ENCODE measurements at places on chromosomes 1 and 21.

- no peak for DNase-seq
These were observed 74.6 kb downstream of the RASAL2 start for GRCh38 chr1:178168536-178168935.

DNA sequence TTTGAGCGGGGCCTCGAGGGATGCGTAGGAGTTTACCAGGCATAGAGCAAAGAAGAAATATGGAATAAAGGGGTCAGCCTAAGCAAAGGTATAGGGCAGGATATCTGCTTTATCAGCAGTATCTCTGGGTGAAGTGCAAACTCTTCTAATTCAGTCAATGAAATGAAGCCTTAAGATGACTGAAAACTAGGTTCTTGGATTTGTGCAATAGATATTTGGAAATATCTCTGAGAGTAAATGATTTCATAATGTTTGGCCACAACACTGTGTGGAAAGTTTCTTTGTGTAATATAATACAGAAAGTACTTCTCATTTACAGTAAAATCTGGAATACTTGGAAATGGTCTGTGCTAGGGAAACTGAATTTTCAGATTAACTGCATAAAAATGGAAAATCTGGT, 26.1 kb downstream of the KCNJ15 start:
- no peak for DNase-seq

DNA sequence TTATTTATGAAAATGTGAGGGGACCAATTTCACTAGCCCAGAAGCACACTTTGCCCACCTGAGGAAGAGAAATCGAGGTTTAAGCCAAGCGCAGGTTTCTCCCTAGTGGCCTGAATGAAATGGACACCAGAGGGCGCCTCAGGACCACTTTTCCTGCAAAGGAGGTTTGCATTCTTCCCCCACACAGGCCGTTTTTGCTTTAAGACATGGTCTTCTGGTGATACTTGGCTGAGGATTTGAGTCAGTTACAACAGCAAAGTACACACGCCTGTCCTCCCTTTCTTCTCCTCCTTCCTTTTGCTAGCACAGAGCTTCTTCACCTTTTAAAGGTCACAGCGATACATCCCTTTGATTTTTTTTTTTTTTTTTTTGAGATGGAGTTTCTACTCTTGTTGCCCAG, 5.4 kb downstream of the PLA2G2E start:
- peak; percentile 80 for DNase-seq

GRCh38 chr1:79259390-79260336, 253.1 kb upstream of the ADGRL4 start:
- no peak for DNase-seq

DNA sequence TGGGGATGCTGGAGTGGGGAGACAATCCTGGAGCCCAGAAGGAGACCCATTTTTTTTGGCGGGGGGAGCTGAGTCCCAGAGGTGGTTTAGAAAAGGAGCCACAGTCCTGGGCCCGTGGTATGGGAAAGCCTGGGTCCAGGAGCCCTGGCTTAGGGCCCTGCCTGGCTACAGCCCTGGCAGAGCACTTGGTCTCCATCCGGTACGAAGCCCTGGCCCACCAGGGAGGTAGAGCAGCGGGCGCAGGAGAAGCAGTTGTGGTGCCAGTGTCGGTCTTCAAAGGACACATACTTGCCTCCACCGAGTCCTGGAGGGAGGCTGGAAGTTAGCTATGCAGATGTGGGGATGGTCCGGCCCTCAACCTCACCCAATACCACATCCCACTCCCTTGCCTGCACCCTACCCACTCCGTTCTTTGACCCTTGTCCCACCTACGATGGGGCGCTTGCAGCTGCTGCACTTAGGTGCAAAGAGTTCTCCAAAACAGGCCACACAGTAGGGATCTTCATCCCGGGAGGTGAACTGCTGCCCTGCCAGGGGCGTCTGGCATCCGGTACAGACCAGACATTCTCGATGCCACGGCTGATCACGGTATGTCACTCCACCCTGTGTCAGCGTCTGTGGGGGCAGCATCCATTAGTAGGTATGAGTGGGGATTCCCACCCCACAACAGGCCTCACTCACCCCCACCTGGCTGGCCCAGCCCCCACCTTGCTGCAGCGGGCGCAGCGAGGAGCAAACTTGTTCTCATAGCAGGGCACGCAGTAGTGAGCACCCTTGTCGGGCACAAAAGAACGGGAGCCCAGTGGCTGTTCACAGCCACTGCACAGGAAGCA, 7.7 kb upstream of the SF3A3 start:
- DNase-seq = no peak

GRCh38 chr1:117630423-117630998, 24.7 kb downstream of the TENT5C start:
- DNase-seq = no peak

DNA sequence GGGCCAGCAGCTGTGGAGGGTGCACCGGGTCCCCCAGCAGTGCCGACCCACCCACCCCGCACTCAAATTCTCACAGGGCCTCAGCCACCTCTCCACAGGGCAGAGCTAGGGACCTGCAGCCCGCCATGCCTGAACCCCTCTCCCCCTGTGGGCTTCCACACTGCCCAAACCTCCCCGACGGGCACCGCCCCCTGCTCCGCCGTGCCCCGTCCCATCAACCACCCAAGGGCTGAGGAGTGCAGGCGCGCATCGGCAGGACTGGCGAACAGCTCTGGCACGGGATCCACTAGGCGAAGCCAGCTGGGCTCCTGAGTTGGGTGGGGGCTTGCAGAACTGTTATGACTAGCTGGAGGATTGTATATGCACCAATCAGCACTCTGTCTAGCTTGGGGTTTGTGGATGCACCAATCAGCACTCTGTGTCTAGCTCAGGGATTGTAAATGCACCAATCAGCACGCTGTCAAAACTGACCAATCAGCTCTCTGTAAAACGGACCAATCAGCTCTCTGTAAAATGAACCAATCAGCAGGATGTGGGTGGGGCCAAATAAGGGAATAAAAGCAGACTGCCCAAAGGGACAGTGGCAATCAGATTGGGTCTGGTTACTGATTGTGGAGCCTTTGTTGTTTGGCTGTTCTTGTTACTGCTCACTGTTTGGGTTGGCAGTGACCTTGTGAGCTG, 12.4 kb upstream of the RCAN3 start:
- no peak for DNase-seq

- DNase-seq = no peak
These were observed 5.4 kb upstream of the DISP3 start for GRCh38 chr1:11473491-11474034.

GRCh38 chr1:103448560-103448959, 76.9 kb upstream of the RNPC3 start:
- no peak for DNase-seq

DNA sequence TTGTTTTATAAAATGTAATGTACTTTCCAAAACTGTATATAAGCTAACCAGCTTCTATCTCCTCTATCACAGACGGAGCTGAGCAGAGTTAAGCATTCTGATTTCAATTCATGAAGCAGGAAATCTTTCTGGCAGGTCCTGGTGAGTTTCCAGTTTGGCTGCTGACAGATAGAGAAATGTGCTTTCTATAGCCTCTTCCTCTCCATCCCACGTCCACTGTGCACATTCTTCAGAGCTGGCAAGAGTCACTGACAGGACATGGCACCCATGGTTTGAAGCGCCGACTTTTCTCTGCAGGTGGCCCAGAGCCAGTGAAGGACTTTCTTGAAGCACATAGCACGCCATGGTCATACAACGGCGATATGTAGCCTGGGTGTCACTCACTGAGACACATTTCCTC, 52.3 kb upstream of the POU2F1 start:
- DNase-seq = no peak
